ENCODE measurements at places on chromosomes 11 and 22. TPM values are rescaled to one million over a fixed set of nuclear protein-coding genes. Genes with fewer than 3 reads are reported as not detected.

DNA sequence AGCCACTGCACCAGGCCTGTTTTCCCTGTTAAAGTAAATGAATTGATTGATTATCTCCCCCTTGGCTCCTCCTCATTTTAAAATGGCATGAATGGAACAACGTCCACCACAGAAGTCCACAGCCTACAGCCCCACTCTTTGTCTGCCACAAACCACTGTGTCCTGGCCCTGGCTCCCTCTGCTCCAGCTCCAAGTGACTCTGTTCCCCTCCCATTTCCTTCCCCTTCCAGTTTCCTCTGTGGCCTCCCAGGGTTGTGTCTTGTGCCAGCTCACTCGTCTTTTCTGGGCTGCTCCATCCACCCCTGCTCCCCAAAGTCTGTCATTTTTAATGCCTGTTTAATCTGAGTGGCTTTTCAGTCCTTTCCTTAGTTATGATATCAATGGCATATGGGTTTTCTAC lies 52.4 kb upstream of the CD5 start:
- no peak for DNase-seq

GRCh38 chr11:83072350-83073242 lies 899 bp upstream of the RAB30 start:
- DNase-seq = no peak

- no peak for DNase-seq
Observed at GRCh38 chr11:76787911-76788596, 4.9 kb downstream of the TSKU start.

DNA sequence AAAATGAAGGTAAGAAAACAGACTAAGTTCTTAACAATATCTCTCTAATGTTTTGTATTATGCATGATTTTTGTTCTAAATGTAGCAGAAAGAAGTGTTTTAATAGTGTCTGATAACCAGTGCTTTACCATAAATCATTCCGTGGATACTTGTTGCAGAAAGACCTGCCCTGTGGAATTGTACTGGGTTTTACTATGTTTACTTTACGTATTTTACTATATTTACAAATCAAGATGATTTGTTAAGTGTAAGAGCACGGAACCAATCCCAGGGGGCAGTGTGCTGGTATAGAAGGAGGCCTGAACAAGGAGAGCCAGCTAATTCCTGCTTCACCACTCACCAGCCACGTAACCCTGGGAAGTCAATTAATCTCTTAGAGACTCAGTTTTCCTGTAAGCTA lies 1.4 kb downstream of the HTR3B start:
- DNase-seq = no peak

DNA sequence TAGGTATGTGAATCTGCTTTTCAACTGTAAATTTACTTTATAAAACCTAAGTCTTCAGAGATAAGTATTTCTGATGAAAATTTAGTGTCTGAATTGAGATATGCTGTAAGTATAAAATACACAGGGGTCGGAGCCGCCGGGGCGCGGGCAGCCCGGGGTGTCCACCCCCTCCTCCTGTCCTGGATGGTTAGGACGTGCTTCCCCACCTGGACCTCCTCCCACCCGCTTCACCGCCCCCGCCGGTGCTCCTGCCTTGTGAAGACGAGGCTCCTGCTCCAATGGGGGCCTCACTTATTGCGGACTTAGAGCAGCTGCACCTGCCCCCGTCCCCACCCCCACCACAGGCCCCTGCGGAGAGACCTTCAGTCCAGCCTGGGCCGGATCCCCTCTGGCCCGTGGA lies 21.3 kb upstream of the PHF21A start:
- no peak for DNase-seq

DNA sequence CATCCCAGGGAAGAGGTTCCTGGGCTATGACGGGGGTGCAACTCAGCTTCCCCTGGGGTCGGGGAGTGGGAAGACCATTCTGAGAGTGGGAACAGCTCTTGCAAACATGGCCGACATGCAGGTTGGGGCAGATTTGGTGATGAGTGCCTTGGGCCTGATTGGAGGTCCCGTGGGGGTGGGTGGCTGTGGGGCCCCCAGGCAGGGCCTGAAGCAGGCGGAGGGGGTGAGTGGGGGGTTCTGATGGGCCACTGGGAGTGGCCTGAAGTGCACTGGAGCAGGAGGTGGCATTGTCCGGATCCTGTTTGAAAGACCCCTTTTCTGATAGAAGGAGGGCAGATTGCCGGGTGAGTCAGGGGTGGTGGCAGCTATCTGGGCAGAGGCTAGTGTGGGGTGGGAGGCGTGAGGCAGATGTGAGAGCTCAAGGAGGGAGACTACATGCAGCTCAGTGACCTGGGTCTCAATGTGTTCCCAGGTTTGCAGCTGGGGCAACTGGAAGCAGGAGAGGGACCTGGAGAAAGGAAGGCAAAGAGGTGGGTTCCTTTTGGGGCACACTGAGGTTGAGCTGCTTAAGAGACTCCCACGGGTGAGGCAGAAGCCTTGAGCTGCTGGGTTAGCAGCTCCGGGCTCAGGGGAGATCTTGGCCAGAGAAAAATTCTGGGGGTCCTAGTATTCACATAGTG lies 15.1 kb downstream of the MYEOV start:
- no peak for DNase-seq

DNA sequence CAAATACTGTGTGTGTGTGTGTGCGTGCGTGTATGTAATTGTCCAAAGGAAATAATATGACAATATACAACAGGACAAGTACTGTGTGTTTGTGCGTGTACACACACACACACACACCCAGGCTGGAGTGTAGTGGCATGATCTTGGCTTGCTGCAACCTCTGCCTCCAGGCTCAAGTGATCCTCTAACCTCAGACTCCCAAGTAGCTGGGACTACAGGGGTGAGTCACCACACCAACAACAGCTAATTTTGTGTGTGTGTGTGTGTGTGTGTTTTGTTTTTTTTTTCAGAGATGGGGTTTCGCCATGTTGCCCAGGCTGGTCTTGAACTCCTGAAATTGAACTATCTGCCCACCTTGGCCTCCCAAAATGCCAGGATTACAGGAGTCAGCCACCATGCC lies 61.5 kb downstream of the NUP98 start:
- no peak for DNase-seq

GRCh38 chr11:10858439-10859325 lies 829 bp upstream of the ZBED5 start:
- DNase-seq = peak; percentile 60

DNA sequence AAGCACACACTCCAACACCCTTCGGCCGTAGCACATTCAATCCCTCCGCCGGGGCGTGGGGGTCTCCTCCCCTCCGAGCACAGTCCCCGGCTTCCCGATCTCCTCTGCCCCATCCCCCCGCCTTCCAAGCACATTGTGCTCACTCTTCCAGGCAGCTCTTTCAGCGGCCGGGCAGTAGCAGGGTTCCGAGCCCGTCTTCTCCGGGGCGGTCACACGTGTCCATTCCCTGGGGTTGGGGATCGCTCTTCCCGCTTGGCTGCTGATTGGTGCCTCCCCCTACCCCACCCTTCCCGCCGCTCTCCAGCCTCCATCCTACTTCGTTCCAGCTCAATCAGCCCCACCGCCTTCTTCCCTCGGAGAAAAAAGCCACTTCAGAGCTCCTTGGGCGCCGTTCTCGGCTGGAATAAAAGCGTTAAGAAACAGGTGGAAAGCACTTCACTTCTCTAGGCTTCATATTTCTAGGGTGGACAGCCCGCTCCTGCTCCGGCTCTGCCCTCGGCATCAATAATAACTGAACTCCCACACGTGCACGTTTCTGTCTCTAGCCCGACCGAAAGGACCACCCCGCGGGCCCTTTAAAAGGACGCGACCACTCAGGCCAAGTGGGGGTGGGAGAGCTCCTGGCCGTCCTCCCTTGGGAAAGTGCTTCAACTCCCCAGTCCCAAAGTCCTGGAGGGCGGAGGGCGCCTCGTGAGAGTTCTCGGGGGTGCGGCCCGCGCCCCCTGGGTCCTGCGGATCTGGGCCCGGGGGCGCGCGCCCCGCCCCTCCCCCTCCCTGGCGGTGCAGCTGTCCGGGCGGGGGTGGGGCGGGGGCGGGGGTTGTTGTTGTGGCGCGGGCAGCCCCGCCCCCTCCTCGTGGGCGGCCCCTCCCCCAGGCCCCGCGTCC lies 464 bp upstream of the CECR2 start:
- no peak for DNase-seq

DNA sequence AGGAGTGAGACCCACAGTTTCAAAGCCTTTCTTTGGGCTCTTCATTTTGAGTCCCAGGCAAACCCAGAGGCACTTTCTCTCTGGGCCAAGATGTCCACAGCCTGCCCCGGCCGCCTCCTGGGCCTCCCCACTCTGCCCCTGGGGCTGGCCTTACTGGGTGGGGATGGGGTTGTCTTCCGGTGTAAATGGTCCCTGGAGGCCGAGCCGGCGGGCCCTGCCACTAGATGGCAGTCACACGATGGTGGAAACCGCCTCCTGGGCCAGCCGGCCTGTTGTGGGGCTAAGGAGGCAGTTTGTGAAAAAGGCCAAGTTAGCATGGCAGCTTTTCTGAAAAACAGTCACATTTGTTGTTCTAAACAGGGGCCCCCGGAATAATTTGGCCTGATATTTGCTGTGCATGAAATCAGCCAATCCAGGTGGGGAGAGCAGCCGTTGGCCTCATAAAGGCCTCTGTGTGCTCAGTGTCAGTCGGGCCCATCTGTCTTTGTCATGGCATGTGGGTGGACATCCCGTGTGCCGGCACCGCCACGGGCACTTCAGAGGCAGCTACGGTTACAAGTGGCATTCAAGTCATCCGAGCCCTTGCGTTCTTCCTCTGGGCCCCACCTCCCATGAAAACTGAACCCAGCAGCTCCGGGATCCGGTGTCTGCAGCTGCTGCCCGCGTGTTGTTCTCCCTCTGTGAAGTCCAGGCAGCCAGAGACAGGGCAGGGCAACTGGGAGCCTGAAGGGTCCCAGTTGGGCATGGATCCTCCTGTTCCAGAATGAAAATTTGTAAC lies 6.5 kb downstream of the MRPL23 start:
- DNase-seq = peak; percentile 7

GRCh38 chr11:104051778-104052177 lies 15.3 kb downstream of the DDI1 start:
- DNase-seq = no peak

- DNase-seq = no peak
Observed at GRCh38 chr11:122032317-122032716, 83.7 kb downstream of the BLID start.

DNA sequence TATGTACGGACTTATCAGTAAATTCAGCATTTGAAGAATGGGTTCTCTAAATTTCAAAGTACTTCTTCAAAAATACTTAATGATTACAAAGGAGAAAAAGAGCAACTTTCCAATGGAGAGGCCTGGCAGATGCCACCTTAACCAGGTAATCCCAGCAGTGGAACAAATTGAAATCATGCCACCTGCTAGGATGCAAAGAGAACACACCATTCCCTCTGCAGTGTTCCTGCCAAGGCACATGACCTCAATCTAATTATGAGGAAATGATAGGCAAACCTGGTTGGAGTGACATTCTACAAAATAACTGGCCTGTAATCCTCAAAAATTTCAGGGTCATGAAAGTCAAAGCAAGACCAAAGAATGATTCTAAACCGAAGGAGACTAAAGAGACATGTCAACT lies 21.5 kb downstream of the TNRC6B start:
- no peak for DNase-seq

DNA sequence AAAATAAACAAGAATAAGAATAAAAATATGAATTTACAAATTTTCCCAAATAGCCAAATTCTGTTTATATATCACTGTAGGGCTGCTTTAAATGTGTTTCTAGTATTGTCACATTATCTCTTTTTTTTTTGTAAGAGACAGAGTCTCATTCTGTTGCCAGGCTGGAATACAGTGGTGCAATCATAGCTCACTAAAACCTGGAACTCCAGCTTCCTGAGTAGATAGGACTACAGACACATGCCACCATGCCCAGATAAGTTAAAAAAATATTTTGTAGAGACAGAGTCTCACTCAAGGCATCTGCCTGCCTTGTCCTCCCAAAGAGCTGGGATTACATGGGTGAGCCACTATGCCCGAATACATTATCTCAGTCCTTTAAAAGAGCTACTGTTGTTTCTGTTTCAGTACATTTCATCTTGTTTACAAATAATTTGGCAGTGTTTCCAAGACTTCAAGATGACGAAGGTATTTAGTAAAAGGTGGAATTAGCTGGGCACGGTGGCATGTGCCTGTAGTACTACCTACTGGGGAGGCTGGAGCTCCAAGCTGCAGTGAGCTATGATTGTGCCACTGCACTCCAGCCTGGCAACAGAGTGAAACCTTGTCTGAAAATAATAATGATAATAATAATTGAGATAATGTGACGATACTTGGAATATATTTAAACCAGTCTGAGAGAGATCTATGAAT lies 6.0 kb downstream of the FOLH1 start:
- no peak for DNase-seq

DNA sequence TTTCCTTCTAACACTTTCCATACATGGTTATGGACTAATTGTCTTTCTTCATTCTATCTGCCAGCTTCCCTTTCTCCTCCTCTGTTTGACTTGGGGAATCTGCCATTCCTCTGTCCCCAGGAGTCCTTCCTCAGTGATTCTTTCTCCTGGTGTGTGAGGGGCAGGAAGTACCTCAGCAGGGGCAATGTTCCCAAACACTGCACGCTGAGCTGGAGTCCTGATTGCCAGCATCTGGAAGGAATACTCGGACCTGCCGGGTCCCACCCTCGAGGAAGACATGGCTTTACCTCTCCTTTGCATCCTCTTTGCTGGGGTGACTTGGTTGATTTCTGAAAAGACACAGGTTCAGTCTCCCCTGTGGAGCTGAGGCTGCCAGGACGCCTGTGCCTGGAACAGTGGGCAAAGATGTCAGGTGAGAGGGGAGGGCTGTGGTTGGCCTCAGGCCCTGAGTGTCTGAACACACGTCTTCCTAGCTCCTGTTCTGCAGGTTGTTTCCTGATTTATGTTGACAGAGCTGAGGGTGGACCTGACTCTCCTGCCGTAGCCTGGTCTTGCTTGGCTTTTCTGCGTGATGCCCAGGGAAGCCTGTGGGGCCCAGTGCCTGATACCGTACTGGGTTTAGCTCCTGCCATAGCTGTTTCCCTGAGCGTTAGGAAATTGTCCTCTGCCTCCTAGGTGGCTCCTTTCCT lies 4.3 kb downstream of the COX8A start:
- no peak for DNase-seq

GRCh38 chr22:44566911-44567310 lies 68.9 kb upstream of the RTL6 start:
- DNase-seq = no peak

GRCh38 chr22:30328466-30329049 lies 1.8 kb upstream of the TBC1D10A start:
- no peak for DNase-seq

GRCh38 chr22:29701155-29701999 lies 18.4 kb upstream of the CABP7 start:
- DNase-seq = peak; percentile 42

The ADAMTS15 gene
- 0.04 TPM for total RNA-seq

The KREMEN1 gene
- 0.15 TPM for total RNA-seq

The MPZL3 gene
- 22.0 TPM for total RNA-seq

The RBMXL2 gene
- not detected for total RNA-seq

The FADD gene
- 34.5 TPM for total RNA-seq

The OR4A5 gene
- total RNA-seq = not detected

The FOLR2 gene
- not detected for total RNA-seq

The GAB4 gene
- total RNA-seq = not detected

The ZNF280B gene
- 1.9 TPM for total RNA-seq

The STARD10 gene
- 6.4 TPM for total RNA-seq

The CNIH2 gene
- 2.5 TPM for total RNA-seq

Measured in activated CD4-positive, alpha-beta T cell treated with anti-CD3 and anti-CD28 coated beads, Interleukin-2, amount 10 ng/mL, durations not matched to agents 7 days and 5 days (primary cell).